ENCODE measurements at places on chromosomes 2 and 18. TPM values are rescaled to one million over a fixed set of nuclear protein-coding genes. Genes with fewer than 3 reads are reported as not detected.

The ZC3H8 gene
- 3.9 TPM for total RNA-seq

The OSR1 gene
- 2.7 TPM for total RNA-seq

The AGXT gene
- total RNA-seq = not detected

The IRS1 gene
- total RNA-seq = 4.4 TPM

The CD226 gene
- 0.44 TPM for total RNA-seq

The NIFK gene
- total RNA-seq = 24.4 TPM

The EGR4 gene
- 0.09 TPM for total RNA-seq

The SPATA3 gene
- total RNA-seq = not detected

The SOCS6 gene
- total RNA-seq = 18.8 TPM

The MC5R gene
- total RNA-seq = not detected

The TCF23 gene
- not detected for total RNA-seq

The CTNNA2 gene
- total RNA-seq = 0.79 TPM

The QPCT gene
- total RNA-seq = 15.7 TPM

The DPYSL5 gene
- 0.12 TPM for total RNA-seq

The PDE1A gene
- 2.4 TPM for total RNA-seq

The MYOM1 gene
- 10.2 TPM for total RNA-seq

The CEBPZOS gene
- 16.8 TPM for total RNA-seq

The CD28 gene
- total RNA-seq = 0.63 TPM

The APOB gene
- total RNA-seq = 0.23 TPM

The TDRD15 gene
- not detected for total RNA-seq

The MGAT4A gene
- total RNA-seq = 71.0 TPM

The PECR gene
- total RNA-seq = 3.9 TPM

The SH2D6 gene
- 0.70 TPM for total RNA-seq

The ALK gene
- 0.06 TPM for total RNA-seq

The OR6B2 gene
- not detected for total RNA-seq
